ENCODE measurements at places on chromosomes 6 and 20. TPM values are rescaled to one million over a fixed set of nuclear protein-coding genes. Genes with fewer than 3 reads are reported as not detected.

SLC26A8 gene
- total RNA-seq = 5.7 TPM

SLC29A1 gene
- total RNA-seq = 3.7 TPM

BIRC7 gene
- not detected for total RNA-seq

CLPSL2 gene
- not detected for total RNA-seq

SERPINB1 gene
- 3.3 TPM for total RNA-seq

SIRPB1 gene
- total RNA-seq = 0.41 TPM

COL9A3 gene
- total RNA-seq = 10.2 TPM

PCSK2 gene
- total RNA-seq = 15.9 TPM

SESN1 gene
- 34.6 TPM for total RNA-seq

DEF6 gene
- total RNA-seq = 2.4 TPM

TNFRSF21 gene
- total RNA-seq = 54.2 TPM

REV3L gene
- 95.0 TPM for total RNA-seq

LY6G6C gene
- not detected for total RNA-seq

SLC22A7 gene
- 0.41 TPM for total RNA-seq

ACTR5 gene
- 9.8 TPM for total RNA-seq

ADGRB3 gene
- 158 TPM for total RNA-seq

SOX18 gene
- total RNA-seq = 0.41 TPM
